ENCODE measurements at places on chromosomes 5 and 9.

- no peak for DNase-seq
Measured at GRCh38 chr9:22211588-22212360, 202.7 kb upstream of the CDKN2B start.

GRCh38 chr5:143713047-143714003 is 98.6 kb upstream of the HMHB1 start:
- DNase-seq: no peak

DNA sequence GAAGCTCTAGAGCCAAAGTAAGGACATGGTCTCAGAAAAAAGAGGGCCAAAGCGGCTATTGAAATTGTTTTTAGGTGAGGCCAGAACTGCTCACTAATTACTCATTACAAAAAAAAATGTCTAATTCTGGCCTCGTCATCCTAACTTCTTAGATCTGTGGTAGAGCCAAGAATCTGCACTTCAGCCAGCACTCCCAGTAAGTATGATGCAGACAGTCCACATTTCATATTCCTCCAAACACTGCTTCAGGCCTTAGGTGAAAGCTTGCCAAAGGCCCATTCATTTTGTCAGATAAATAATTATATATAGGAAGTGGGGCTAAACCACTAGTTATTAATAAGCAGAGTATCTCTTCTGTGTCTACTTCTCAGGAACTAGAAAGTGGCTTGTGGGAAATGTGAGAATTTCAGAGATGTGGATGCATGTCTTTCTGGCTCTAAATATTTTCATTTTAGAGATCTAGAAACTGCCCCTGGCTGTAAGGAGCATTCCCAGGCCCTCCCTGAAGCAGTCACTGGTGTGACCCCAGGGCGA is 554.0 kb downstream of the TLE4 start:
- DNase-seq: no peak

DNA sequence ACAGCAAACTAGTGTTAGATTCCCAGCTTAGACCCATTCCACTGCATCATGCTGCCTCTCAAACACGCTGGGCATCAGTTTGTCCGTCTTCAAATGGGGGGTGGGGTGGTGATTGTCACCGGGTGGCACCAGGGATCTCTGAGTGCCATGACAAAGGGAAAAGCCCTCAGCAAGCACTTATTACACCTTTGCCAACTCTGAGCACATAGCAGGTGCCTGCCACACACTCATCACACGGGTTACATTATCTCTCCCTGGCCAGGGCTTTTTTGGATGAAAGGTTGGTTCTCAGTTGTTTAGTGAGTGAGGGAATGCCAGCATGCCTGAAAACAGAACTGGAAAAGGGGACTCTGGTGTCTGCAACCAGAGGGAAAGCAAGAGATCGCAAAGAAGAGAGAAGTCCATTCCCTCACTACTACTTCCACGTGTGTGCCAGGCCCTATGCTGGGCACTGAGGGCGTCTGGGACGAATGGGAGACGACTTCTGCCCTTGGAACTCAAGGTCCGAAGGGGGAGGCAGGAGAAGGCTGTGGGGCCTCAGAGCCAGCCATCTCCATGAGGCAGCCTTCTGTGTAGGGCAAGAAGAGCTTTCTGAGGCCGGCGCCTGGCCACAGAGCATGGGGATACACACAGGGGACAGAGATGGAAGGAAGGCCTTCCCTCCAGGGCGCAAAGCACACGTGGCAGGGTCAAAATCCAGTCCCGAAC is 48.9 kb downstream of the PAX5 start:
- no peak for DNase-seq

DNA sequence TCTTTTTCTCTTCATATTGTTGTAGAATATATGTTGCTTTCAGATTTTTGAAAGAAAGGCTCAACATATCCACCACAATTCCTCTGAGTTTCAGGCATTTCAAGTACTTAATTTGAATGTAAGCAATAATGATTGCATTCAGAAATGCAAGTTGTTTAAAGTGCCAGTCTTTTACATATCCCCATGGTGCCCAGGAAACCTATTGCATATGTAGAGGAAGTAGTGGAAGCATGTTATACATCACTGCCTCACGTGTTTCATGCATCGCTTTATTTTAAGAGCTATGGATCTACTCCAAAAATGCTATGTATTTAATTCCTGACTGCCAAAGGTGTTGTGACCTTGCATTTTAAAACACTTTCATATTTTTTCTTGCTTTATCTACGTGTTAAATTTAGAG is 28.1 kb downstream of the CPEB4 start:
- DNase-seq: peak; percentile 19

- DNase-seq: no peak
Measured at GRCh38 chr9:92807757-92808725, 43.4 kb upstream of the BICD2 start.

- DNase-seq: no peak
Measured at GRCh38 chr5:98275980-98276379, 497.5 kb upstream of the RGMB start.

DNA sequence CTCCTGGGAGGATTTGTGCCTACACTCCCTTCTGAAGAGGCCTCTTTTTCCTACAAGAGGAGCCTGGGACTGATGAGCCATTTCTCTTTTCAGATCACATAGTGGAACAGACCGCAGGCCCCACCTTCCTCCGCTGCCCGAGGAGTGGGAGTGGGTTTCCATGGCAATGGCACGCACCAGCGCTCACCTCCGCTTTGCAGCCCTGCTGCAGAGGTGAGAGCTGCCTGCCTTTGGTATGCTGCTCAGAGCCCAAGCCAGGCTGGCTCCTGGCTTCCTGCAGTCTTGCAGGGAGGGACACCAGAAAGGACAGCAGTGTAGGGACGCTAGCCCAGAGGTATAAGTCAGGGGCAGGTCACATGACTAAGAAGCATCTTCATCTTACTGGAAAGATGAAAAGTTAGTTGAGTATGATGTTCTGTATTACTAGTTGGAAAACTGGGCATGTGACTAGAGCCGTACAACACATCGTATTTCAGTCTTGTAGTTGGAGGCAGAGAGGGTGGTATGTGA is 12.4 kb downstream of the PTTG1 start:
- peak; percentile 76 for DNase-seq

- no peak for DNase-seq
Measured at GRCh38 chr5:59661311-59661710, 232.2 kb downstream of the PDE4D start.

GRCh38 chr5:132386644-132387286 is 17.3 kb downstream of the SLC22A5 start:
- peak; percentile 87 for DNase-seq

DNA sequence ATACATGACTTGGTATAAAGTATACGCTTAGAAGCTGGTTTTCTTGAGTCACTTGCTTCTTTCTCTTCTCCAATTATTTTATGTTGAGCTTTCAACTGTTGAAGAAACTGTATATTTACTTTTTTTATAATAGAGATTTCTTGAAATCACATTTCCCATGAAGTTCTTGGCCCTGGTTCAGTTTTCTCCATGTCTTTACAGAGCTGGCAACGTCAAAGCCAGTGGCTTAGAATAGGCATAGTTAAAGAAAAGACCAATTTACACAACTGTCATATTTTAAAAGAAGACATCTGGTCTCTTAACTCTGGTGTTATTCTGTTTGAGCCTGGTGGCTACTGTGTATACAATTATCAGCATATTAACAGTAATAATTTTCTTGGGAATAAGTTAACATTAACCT is 1249.3 kb downstream of the CDH12 start:
- no peak for DNase-seq

DNA sequence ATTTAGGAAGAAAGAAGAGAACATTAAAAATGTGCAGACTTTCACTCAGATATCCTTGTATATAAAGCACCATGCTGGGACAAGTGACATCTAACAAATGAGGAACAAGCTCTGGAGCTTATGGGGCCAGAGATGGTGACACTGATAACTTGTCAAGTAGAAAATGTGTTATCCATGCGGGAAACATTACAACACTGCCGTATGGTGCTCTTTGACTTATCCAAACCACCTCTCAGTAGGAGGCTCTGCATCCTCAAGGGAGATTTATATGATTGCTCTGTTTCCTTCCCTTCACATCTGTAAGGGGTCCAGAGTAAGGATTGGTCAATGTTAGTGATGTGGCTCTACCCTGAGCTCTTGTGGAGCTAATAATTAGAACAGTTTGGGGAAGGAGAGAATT is 23.5 kb downstream of the KCTD16 start:
- no peak for DNase-seq

DNA sequence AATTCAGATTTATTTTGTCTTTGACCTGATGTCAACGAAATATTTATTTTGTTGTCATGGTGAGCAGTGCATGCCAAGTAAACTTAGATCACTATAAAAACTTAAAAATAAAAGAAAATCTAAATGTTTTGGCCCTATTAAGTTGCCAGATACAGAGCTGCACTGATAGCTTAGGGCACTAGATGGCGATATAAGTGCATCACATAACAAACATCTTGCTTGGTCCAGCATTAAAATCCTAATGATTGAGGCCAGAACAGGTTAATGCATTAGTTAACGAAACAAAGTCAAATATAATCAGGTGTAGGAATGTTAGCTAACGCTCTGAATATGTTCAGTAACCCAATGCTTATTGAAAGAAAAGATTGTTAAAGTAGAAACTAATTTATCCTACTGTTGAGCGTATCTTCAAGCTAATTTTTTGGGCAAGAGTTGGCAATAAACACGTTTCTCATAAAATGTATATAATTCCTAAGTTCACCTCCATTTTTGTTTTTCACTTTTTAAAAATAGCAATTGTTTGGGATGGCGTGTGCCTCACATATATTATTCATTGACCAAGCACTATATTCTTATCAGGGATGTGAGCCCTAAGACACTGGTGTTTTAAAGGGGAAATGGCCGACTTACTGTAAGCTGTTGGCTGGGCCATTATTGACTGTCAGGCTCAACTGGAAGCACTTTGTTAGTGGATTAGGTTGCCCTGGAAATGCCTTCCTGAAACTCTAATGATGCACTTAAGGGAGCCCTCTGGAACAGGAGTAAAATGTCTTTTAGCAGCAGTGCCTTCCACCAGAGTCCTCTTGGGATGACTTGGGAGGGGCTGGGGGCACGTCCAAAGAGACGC is 33.3 kb downstream of the KCTD16 start:
- DNase-seq: peak; percentile 83

GRCh38 chr5:41392016-41392415 is 118.4 kb downstream of the PLCXD3 start:
- no peak for DNase-seq

GRCh38 chr5:144368556-144368955 is 197.9 kb downstream of the KCTD16 start:
- DNase-seq: no peak

DNA sequence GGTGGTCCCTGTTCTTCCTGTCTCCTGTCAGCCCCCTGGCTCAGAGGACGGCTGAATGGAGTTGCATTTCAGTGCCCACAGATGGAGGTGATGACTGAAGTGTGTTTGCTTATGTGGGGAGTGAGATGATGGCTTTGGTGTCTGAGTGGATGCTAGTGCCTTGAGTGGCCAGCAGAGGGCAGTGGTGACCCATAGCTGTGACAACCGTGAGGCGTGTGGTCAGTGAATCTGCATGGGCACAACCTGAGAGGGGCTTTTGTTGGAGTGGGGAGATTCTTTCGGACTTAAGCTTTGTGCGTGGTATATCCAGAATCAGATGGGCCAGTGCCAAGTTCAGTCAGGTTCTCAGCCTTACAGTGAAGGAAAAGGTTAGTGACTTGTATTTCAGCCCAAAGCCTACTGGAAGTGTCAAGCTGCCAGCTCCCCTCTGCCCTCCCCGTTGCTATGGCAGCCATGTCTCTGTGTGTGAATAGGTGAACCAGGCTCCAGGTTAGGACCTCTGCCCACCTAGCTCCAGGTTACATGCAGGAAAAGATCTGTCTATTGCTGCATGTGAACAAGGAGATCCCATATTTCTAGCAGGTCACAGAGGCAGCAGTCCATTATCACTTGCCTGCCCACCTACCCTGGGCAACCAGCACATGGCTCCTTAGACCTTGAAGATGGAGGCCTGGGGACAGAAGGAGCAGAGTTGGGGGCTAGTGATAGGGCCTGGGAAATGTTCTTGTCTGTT is 14.7 kb upstream of the CXXC5 start:
- peak; percentile 94 for DNase-seq
